ENCODE measurements at places on chromosomes 6 and 20. TPM values are rescaled to one million over a fixed set of nuclear protein-coding genes. Genes with fewer than 3 reads are reported as not detected.

GRCh38 chr6:45922728-45923351, 92.8 kb downstream of the CLIC5 start:
- DNase-seq: peak; percentile 16

- peak; percentile 57 for DNase-seq
Measured at GRCh38 chr20:815914-816606, 17.5 kb upstream of the FAM110A start.

DNA sequence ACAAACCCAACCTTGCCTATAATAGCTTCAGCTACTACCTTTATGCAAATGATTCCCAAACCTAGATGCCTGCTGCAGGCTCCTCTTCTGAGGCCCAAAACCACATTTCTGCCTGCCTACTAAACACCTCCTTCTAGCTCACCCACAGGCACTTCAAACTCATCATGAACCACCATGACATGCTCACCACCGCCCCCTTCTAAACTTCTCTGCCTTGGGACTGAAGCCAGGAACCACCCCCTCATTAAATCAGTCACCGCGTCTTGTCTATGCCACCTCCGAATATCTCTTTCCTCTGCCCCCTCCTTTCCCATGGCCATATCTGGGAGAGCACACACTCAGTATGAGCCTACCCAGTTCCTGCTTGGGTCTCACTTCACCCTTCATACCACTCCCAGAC, 101.2 kb downstream of the SNAP25 start:
- no peak for DNase-seq

- DNase-seq: no peak
Measured at GRCh38 chr20:59808729-59809381, 124.6 kb downstream of the SYCP2 start.

DNA sequence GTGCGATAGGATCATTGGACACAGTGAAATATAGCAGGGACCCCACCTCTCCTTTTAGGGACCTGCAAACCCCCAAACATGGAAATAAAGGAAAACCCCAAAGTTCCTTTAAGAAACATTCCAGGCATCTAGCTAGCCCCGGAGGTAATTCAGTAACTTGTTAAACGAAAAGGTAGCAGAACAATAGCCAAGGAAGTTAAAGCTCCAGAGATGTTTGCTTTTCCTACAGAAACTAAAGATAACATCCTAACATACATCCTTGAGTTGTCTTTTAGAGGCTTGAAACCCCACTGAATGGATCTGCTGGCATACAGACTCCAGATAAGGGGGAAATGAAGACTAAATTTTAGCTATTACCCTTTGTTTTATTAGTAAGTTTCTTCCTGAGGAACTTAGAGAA, 51.0 kb downstream of the FAM184A start:
- no peak for DNase-seq

- DNase-seq: no peak
Measured at GRCh38 chr6:170440437-170440836, 112.7 kb downstream of the PSMB1 start.

DNA sequence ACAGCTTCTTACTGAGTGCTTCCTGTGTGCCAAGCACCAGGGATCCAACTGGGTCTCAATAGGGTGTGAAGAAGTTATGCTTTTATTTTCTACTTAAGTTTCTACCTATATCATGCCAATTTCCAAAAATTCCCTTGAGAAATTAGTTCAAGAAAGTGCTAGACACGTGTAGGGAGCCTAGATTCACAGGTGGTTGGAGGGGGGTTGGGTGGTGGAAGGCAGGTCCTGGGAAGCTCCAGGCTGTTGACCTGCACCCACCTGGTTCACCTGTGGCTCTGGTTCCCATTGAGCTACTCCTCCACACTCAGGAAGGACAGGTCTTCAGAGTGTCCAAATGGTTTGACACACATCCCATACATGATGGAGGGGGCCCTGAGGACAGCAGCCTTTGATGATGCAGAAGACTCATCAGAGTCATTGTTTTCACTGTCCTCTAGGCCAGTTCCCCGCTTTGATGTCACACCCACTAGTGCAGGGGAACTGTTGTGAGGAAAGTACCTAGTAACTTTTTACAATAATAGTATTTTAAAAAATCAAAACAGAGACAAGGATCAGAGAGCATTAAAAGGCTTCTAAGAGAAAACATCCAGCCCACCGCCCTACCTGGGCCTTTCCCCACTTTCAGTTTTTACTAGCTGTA, 39.8 kb upstream of the MYL9 start:
- DNase-seq: no peak

DNA sequence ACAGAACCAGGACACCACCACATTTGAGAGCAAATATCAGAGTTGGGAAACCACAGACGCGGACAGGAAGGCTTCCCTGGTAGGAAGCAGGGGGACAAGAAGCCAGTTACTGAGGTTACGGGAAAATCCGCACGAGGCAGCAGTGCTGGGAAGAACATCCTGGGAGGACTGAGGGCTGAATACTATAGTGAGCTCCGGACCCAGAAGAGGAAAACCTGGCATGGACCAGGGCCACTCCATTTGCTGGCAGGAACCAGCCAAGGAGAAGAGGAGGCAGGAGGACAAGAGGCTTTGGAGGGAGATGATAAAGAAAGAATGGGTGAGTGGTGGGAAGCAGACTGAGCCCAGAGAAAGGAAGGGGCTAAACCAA, 6.1 kb upstream of the DSN1 start:
- DNase-seq: no peak

GRCh38 chr20:33753763-33754162, 22.0 kb downstream of the ZNF341 start:
- no peak for DNase-seq

DNA sequence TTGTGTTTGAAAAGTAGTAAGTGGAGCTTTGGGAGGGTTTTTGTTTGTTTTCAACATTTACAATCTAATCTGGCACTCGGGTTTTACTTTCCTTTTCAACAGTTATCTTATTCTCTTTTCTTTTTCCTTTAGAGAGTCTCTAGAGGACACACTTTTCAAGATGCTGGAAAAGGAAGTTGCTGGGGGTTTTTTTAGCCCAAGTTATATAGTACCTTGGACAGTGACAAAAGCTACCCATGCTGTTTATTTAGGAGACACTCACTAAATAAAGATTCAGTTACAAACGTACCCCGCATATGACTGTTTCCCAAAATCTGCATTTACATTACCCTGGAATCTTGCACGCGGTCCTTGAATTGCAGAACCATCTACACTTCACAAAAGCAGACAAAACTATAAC, 78.8 kb downstream of the MAP7 start:
- DNase-seq: no peak

- no peak for DNase-seq
Measured at GRCh38 chr6:104325341-104326172, 534.2 kb downstream of the HACE1 start.

DNA sequence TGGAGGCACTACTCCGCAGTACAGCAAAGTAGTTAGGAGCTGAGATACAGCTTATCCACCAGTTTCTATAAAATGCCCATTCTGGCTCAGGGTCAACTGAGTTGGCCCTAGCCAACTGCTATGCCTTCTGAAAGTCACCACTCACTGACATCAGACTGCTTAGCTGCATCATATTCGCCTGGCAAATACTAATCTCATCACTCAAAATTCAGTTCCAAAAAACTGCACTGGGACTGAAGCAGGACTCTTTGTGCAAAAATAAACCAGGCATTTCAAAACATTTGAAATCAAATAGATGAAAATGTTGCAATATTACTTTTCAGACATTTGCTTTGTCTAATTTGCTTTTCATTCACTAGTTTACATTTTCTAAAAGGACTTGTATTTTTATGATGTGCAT, 230.0 kb downstream of the ALDH8A1 start:
- no peak for DNase-seq

DNA sequence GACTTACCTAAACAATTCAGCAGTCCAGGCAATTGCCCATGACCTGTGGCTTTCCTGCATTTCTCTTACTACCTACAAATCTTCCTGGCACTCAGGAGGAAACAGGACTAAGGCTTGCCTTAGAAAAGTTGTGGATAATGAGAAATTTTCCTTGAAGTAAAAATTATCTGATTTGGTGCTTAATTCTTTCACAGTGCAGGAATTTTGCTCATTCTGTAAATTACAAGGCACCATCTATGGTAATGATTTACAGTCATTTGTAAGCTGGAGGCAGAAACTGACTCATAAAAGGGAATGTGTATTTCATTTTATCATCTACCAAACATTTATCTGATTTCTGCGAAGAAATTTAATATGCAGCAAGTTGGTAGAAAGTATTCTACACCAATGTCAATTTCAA, 211.5 kb upstream of the FKBP1C start:
- DNase-seq: no peak

- no peak for DNase-seq
Measured at GRCh38 chr20:24149881-24150307, 161.3 kb upstream of the GGTLC1 start.

DNA sequence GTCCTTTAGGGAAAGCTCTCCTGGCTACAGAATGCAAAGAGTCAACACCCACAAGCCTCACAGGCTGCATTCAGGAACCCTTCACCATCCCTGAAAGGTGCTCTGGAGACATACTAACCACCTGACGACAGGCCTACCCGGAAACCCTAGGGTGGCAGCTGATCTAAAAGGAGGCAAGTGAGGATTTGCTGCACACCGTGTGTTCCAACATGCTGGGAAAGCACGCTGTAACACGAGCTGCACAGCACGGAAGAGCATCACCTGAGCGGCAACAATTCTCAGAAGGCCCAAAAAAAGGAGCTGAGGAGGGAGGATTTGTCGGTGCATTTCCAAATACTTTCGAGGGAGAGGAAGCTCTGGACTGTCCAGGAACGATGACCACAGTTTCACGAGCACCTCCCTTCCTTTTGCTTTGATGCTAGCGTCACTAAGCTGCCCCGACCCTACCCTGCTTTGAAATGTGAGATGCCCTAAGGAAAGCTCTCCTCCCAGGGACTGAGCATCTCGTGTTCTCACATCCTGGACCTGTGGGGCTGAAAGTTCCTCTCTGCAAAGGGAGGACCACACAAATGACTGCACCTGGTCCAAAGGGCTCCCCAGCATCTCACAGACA, 87.0 kb downstream of the PPP1R3G start:
- DNase-seq: no peak

DNA sequence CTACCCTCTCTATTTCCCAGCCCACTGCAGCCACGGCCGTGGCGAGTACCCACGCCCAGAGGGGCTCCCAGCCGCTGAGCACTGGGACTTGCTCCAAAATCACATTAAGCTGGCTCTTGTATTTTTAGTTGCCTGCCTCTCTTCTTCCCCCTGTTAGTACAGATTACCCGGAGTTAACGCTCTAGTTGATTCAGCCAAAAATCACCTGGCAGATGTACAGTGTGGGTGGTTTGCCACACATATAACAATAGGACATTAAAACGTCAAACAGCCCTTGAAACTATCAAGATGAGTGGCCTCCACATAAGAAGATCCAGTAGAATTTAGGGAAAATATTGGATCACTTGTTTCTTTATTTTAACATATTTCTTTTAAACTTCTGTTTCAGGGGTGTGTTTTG, 268.8 kb upstream of the PRDM1 start:
- no peak for DNase-seq

- no peak for DNase-seq
Measured at GRCh38 chr20:56439771-56440291, 27.8 kb downstream of the CASS4 start.

DNA sequence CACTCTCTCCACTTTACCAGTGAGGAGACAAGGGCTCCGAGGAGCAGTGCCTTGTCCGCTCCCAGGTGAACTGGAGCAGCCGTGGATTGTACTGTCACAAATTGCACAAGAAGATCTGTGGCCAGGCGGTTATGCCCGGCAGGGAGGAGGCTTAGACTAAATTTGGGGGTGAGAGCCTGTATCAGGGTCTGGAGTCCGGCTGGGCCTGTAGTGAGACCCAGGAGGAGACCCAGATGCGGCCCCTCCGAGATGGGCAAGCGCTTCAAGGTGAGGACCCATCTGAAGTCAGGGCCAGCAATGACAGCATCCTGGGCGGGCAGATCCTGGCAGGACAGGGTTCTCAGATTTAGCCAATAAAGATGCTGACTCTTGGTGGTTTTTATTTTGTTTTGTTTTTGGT, 27.6 kb downstream of the BANF2 start:
- no peak for DNase-seq

DNA sequence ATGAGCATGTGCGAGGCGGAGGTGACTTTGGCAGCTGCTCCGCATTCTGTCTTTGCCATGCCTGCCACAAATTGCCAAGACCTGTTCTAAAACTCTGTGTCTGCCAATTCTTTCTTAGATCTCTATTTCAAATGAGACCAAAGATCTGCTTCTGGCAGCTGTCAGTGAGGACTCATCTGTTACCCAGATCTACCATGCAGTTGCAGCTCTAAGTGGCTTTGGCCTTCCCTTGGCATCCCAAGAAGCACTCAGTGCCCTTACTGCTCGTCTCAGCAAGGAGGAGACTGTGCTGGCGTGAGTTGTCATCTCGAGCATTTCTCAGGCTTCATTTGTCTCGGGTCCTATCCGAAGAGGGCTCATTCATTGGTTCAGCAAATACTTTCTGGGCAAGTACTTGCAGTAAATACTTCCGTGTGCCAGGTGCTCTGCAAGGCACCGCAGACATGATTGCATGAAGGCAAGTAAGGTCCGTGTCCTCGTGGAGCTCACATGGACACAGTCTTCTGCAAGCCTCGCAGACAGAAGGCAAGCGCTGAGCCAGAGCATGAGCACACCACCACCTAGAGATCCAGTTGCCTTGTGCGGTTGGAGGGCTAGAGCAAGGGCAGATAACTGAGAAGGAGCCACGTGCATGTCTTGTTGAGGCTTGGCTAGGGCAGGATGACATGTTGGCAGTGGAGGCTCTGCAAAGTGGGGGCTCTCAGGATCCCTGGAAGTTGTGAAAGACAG, 19.7 kb upstream of the MROH8 start:
- no peak for DNase-seq

DNA sequence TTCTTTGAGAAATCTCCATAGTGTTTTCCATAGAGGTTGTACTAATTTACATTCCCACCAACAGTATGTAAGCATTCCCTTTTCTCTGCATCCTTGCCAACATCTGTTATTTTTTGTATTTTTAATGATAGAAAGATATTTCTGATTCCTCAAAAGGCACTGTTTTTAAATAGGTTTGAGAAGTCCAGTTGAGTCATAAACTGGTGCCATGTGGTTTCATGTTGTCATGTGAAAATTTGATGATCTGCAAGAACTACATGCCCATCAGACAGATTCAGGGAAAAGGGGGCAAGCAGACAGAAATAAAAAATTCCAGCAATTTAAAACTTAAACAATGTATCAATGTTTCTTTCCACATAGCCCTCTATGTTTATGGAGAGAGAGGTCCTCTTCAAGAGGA, 227.5 kb downstream of the KCNQ5 start:
- no peak for DNase-seq

DNA sequence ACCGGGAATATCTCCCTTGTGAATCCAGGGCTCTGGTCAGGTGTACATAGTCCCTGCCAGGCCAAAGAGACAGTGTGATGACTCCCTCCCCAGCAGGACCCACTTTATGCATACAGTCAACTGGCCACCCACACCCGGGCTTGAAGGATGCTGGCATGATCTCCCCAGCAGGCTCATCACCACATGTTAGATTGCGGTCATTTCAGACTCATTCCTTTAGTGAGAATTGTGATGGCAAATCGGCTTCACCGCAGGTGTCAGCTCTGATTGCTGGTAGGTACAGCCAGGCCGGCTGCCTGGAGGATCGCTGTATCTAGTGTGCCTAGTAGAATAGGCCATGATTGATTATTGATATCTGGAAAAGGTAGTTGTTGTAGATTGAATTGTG, 24.5 kb downstream of the CD83 start:
- no peak for DNase-seq

PPP1R14C gene
- total RNA-seq: not detected

GABRR1 gene
- not detected for total RNA-seq

NAA20 gene
- total RNA-seq: 25.3 TPM

MAPK13 gene
- total RNA-seq: 32.1 TPM

CCN2 gene
- total RNA-seq: not detected

METTL24 gene
- not detected for total RNA-seq

SALL4 gene
- total RNA-seq: 0.16 TPM

MOCS3 gene
- total RNA-seq: 3.8 TPM

FAM162B gene
- total RNA-seq: not detected

SKIC2 gene
- 85.5 TPM for total RNA-seq

All from T-helper 17 cell (primary cell).